ENCODE measurements at places on chromosomes 12 and 14.

DNA sequence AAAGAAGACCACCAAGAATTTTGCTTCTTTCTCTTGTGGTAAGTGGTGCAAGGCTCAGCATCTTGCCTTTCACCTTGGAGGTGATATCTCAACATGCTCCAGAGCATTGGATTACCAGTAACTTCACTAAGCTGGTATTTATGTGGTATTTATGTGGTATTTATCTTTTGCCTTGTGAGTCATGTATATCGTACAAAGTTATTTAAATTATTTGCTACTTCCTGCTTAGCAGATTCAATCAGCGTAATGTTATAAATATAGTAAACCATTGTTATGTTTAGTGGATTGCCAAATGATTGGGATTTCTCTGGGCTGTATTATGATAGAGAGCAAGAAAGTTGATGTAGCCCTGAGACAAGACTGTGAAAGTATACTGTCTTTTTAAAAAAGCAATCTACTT is 366.4 kb downstream of the IPO8 start:
- no peak for DNase-seq

DNA sequence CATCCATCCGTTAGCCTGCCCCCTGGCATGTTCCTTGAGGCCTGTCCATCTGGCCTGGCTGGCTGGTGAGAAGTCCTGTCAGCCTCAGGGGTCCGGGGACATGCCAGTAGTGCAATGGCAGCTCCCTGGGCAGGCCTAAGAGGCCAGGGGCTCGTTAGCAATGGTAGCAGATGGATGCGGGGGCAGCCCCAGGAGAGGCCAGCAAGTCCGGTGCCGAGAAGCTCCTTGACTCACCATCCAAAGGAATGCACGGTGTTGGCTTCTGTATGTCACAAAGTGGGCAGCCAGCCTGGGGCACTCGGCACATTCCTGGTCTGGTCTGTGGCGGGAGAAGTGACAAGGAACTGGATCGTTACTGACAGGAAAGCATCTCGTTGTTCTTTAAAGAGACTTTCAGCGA is 319.9 kb downstream of the CACNA1C start:
- DNase-seq, result no peak

- peak; percentile 11 for DNase-seq
Measured at GRCh38 chr12:78229591-78230101, 399.0 kb downstream of the NAV3 start.

DNA sequence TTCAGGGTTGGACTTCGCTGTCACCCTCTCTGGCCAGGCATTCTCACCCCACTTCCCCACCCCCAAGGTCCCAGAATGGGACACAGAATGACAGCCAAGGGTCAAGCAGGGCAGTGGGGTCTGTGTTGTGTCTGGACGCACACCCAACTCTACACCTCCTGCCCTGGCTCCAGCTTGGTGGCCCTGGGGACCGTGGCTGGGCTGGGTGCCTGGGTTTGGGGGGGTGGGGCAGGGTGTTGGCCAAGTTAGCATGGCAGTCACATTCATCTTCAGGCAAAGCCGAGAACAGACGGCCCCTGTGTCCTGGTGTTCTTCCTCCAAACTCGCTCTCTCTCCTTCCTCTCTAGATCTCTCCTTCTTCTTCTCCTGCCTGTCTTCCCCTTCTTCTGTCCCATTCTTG is 5.6 kb downstream of the LRP1 start:
- DNase-seq, result no peak

DNA sequence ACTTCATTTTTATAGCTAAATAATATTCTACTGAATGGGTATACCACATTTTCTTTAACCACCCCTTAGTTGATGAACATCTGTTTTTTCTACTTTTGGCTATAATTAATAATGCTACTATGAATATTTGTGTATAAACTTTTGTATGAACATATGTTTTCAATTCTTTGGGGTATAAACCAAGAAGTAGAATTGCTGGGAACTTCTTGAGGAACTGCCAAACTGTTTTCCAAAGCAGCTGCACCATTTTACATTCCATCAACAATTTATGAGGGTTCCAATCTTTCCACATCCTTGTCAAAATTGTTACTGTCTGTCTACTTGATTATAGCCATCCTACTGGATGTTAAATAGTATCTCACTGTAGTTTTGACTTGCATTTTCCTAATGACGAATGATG is 221.8 kb downstream of the PRKD1 start:
- DNase-seq, result no peak

GRCh38 chr12:57460468-57460784 is 841 bp downstream of the GLI1 start:
- no peak for DNase-seq

DNA sequence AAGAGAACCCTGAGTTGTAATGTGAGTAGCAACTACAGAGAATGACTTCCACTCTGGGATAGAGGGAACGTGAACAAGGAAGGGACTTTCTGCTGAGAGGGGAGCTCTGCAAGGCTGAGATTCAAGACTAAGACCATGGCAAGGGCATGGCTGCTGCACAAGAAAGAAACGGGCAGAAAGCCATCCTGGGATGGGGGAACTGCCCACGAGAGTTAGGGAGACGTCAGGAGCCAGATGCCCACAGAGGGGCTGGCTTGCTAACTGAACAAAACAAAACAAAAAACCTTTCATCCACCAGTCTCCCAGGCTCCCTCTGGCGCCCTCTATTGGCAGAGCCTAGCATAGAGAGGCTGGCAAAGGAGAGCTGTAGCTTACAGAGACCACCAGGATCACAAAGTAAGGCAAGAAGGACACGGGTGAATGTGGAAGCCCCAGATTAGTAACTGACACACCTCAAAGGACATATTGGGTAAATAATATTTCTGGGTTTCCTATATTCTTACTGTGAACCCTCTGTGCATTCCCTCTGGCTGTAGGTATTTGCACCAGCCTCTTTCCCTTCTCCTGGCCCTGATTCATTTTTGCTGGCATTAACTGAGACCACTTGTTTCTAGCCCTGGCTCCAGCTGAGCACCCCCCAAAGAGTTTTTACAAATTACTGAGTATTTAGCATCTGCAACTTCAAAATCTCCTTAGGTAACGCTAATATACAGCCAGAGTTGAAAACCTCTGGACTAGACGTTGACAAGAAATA is 338.3 kb downstream of the EMP1 start:
- peak; percentile 89 for DNase-seq

- DNase-seq, result no peak
Measured at GRCh38 chr12:76117067-76117691, 32.7 kb upstream of the NAP1L1 start.

DNA sequence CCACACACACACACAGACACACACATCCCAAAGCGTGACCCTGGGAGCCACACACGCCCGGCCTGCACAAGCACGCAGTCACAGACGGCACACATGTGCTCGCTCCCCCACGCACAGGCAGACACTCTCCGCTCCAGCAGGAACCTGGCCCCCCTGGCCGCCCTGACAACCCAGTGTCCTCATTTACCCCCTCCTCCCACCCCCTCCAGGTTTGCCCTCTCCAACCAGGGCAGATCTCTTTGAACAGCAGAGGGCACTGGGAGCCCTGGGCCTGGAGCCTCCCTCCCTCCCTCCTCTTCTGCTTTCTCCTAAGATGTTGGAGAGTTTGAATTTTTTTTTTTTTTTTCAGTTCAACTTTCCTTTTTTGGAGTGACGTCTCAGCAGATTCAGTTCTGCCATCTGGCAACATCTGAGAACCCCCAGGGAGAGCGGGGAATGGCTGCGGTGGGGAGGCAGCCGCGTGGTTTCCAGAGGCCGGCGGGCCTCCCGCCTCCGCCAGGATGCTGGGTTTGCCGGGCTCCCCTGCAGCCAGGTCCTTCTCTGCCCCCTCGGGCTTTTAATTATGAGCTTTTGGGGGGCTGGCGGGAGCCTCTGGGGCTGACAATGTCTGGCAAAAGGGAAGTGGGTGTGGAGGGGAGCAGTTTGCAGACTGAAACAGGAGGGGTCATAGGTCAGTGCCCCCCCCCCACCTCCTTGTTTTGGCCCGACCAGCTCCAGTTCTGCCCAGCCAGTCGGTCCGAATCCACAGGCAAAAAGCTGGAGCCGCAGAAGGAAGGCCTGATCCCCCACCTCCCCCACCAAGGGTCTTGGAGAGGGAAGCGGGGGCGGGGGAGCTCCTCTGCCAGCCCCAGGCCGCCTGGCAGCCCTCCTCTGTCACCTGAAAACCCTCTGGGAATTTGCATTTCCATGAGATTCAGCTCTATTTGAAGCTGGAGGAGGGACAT is 1.3 kb upstream of the NCOR2 start:
- DNase-seq, result peak; percentile 92

DNA sequence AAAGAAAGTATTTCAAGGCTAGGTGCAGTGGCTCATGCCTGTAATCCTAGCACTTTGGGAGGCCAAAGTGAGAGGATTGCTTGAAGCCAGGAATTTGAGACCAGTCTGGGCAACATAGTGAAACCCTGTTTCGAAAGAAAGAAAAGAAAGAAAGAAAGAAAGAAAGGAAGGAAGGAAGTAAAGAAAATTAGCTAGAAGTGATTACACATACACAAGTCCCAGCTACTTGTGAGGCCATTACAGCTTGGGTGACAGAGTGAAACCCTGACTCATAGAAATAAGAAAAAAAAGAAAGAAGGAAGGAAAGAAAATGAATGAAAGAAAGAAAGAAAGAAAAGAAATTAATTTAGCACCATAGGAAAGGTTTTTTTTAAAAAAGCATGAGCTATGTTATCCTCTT is 33.3 kb upstream of the PPP1CC start:
- DNase-seq, result no peak

- no peak for DNase-seq
Measured at GRCh38 chr12:47527816-47528215, 178.0 kb downstream of the RPAP3 start.

DNA sequence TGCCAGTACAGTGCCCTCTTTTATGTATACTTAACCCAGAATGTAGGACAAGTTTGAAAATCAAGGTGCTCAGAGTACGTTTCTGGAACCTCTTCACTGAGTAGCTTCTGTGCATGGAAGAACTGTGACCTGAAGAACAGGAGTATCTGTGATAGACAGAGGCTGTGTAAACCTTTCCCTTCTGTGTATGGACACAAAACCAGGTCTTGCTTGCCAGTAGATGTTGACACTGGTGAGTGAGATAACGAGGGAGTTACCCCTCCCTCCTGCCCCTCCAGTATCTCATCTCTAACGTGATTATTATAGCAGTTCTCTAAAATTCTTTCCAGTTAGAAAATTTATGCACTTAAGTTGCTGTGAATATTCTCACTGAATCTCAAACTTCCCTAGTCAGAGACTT is 170.8 kb downstream of the RPL10L start:
- DNase-seq, result no peak

DNA sequence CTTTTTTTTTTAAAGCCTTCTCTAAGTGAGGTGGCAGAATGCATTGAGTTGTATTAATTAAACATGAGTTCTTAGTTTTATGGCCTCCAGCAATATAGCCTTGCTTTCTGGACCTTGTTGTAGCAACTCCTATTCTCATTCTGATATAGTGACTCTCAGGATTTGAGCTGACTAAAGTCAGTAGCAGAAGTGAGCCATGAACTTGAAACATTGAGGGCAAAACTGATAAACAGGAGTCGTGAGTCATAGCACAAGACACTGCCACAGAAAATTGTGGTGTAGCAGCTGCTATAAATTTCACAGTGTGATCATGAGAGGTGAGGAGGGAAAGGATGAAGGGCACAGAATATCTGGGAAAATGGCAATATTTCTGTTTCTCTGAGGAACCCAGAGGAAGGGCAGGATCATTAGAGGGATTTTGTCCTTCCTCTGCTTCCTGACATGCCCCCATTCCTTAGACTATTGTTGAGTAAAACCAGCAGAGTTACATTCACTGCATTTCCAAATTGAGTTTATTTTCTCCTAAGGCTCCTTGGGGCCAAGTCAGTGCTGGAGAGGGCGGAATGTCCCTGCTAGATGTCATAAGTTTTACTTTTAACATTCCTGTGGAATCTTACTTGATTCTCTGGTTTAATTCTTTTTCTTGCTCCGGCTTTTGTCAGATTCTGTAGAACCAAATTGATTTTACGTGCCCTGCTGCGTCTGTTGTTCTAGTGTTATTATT is 7.5 kb downstream of the KLRG1 start:
- no peak for DNase-seq

Measured in tongue (tissue), 3 donors.